ENCODE measurements at places on chromosomes 2 and 18. TPM values are rescaled to one million over a fixed set of nuclear protein-coding genes. Genes with fewer than 3 reads are reported as not detected.

The LAMA1 gene
- total RNA-seq, result 4.5 TPM

DNA sequence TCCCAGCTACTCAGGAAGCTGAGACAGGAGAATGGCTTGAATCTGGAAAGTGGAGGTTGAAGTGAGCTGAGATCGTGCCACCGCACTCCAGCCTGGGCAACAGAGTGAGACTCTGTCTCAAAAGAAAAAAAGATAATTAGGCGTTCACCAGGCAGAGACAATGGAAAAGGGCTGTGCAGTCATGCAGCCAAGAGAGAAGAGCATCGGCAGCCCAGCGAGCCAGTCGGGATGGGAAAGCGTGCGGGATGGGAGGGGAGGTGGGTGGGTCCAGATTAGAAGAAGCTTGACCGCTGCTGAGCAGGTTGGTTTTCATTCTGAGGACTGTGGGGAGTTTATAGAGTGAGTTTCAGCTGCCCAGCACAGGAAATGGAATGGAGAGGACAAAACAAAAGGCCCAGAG lies 15.0 kb upstream of the CYS1 start:
- DNase-seq, result no peak

The RASGRP3 gene
- 109 TPM for total RNA-seq

- DNase-seq, result peak; percentile 54
Observed at GRCh38 chr2:192195548-192196418, 1.1 kb upstream of the TMEFF2 start.

DNA sequence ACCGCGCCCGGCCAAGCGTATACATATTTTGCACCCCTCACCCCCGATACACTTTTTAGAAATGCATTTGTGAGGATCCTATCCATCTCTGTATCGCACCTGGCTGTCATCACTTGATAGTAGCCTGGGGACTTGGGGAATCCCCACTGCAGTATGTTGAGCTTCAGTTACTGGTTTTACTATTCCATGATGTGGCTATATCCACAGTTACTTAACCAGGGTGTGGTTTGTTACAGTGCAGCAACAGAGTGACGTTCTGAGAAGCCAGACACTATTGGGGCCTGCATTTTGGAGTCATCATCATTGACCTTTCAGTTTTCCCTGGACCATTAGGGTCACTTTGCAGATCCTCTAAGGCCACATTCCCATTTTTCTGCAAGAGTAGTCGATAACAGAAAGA lies 212.7 kb downstream of the AGAP1 start:
- no peak for DNase-seq

- no peak for DNase-seq
Observed at GRCh38 chr2:241773511-241774418, 2.9 kb upstream of the GAL3ST2 start.

DNA sequence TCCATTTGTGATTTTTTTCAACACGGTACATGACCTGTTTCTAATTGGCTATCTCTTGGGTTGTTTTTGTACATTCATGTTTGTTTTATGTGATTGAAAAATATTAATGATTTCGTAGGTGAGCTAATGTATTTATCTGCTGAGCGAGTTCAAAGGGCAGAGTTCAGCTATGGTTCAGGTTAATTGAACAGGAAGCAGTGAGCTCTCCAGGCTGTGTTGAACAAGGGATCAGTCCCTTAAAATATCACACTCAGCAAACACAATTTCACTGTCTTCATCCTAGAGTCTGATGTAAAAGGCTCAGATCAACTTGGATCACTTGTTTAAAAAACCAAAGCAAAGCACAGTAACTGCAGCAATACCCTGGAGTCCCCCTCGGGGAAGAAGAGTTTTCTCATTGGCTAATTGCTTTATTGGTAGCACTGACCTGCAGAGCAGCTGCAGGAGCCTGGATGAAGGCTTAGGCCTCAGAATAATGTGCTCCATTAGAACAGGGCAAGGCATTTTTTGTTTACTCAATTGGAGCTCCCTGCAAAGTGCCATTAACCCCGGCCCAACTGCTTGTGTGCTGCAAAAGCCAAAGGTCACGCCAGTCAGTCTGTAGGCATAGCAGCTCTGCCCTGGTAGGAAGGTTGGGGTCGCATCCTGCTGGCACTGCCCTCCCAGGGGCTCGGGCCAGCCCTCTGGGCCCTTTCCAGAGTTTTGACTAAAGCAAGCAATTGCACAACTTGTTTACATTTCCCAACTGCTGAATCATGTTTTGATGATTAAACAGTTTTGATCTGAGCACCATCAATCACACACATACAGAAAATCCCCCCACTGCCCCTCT lies 10.5 kb downstream of the ONECUT2 start:
- no peak for DNase-seq

DNA sequence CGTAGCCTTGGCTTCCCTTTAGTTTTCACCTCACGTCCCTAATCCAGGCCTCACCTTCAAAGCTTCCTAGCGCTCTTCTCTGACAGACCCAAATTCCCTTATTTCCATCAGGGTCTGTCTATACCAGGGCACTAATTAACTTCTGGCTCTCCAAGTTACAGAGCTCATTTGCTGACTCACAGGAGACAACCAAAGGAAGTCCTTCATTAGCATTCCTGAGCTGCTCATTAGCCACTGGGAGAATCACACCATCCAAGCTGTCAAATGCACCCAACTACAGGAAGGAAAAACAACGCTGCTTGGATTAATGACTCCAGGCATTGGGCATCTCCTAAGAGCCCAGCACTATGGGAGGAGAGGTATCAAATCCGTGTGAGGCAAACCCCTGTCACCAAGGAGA lies 109.8 kb upstream of the ALK start:
- DNase-seq, result no peak

GRCh38 chr2:157327200-157327599 lies 1.6 kb upstream of the ERMN start:
- peak; percentile 21 for DNase-seq

DNA sequence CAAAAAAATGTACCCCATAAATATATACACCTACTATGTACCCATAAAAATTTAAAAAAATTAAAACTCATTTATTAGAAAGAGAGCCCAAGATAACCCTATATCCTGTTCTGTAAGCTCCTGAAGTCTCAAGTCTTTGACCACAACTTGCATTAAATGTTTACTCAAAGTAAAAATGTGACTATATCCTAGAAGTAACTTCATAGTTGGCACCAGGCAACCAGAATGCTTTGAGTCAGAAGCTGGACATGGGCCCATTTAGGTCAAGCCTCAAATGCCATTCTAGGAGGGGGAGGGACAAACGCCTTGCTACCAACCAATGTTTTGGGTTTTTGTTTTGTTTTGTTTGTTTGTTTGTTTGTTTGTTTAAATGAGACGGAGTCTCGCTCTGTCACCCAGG lies 9.3 kb upstream of the TBC1D8 start:
- no peak for DNase-seq

GRCh38 chr2:107383691-107384090 lies 443.0 kb upstream of the RGPD4 start:
- DNase-seq, result peak; percentile 34

The DIPK1C gene
- total RNA-seq, result 7.9 TPM

- no peak for DNase-seq
Observed at GRCh38 chr18:50642439-50642838, 82.6 kb downstream of the MAPK4 start.

DNA sequence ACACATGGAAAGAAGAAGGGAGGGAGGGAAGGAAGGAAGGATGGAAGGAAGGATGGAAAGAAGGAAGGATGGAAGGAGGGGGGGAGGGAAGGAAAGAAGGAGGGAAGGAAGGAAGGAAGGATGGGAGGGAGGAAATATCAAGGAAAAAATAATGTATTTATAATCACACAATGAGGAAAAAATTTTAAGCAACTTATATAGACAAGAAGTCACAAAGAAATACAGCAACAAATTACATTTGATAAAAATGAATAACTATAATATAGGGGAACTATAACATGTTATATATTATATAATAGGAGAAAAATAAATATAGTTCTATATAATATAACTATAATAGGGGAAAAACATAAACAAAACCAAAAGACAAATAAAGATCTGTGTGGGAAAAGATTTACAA lies 441.8 kb downstream of the LRATD1 start:
- DNase-seq, result no peak

The MSTN gene
- 31.1 TPM for total RNA-seq

The TTR gene
- total RNA-seq, result not detected

- DNase-seq, result peak; percentile 19
Observed at GRCh38 chr2:49162151-49162550, 7.8 kb upstream of the FSHR start.

- DNase-seq, result peak; percentile 50
Observed at GRCh38 chr2:118222672-118223421, 134.6 kb downstream of the INSIG2 start.

DNA sequence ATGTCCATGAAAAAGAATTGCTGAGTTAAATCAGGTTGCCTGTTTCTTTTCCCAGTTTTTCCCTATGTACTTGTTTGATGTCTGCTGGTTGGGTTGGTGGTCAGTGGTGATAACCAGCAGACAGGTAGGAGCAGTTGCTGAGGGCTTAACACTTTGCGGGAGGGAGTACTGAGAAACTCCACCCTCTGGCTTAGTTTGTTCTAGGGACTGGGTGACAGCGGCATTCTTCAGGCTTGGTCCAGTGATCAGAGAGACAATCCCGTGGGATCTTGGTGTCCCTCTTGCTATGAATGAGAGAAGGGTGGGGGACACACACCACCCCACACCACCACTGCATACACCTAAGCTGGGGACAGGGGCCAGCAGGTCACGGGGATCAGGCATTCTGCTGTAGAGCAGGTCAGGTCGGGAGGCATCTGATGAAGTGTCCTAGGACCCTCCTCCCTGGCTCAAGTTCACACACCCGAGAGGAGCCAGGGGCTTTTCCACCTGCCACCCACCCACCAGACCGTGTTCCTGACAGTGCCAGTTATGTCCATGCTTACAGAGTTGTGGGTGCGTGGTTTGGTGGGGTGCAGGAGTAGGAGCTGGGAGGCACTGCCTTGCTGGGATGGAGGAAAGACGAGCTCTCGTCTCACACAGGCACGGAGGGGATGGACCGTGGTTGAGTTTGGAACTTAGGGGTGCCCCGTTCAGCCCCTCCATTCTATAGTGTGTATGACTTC lies 21.3 kb upstream of the ALLC start:
- no peak for DNase-seq

The STARD6 gene
- not detected for total RNA-seq
